ENCODE measurements at places on chromosomes 7 and 10.

DNA sequence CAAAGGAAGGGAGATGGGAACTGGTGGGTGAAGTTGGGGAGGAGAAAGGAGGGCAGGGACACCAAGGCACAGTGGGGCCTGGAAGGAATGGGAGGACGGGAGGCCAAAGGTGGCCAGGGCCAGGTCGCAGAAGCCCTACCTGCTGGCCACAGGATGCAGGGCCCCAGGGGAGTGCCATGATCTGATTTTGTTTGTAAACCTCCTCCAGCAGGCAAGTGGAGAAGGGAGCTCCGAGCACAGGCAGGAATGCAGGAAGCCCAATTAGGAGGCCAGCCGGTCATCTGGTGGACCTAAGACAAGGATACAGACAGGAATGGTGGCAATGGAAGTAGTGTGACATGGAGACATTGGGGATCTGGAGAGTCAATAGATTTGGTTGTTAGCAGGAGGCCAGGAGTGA lies 107.0 kb upstream of the ZMIZ1 start:
- no peak for DNase-seq

DNA sequence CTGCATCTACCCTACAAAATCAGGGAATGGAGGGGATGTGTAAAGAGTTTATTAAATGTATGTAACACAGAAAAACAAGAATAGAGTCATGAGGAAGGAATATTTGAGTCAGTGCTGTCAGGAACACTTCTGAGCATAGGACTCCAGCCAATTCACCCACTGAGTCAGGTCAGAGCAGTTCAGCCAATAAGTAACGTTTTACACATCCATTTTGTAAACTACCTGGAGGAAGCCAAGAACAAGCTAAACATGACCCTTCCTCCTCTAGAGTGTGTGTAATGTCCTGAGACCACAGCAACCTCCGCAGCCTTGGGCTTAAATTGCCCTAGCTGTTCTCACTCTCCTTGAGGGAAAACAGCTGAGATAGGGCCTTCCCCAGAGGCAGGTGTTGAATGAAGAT lies 691.5 kb upstream of the LRRN3 start:
- DNase-seq: no peak

DNA sequence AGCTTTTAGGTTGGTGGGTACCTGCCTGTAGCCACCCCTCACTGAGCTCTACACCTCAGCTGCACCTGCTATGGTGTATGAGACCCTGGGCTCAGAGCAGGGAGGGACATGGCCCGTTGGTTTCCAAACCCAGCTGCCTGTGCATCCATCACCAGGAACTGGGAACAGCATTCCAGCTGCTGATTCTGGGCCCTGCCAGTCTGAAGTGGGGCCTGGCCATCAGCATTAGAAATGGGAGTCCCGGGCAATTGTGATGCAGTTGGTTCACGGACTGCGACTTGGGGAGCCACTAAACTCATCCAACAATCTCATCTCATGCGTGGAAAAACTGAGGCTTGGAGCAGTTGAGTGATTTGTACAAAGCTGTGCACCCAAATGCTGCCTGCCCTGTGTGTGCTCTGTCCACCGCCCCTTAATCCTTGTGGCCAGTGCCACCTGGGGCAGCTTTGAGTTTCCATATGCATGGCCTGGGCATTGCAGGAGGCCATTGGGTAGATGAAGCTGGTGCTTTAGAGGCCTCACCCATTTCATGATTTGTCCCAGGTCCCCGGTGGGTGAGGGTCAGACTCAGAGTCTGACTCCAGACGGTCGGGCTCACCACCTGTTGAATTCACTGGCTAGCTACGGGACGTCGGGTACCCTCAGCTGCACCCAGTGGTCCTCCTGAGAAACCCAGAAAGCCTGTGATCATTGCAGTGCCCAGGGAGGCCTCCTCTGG lies 109.0 kb upstream of the SHH start:
- DNase-seq: no peak

GRCh38 chr10:122911889-122912484 lies 1.6 kb downstream of the FAM24A start:
- DNase-seq: no peak

DNA sequence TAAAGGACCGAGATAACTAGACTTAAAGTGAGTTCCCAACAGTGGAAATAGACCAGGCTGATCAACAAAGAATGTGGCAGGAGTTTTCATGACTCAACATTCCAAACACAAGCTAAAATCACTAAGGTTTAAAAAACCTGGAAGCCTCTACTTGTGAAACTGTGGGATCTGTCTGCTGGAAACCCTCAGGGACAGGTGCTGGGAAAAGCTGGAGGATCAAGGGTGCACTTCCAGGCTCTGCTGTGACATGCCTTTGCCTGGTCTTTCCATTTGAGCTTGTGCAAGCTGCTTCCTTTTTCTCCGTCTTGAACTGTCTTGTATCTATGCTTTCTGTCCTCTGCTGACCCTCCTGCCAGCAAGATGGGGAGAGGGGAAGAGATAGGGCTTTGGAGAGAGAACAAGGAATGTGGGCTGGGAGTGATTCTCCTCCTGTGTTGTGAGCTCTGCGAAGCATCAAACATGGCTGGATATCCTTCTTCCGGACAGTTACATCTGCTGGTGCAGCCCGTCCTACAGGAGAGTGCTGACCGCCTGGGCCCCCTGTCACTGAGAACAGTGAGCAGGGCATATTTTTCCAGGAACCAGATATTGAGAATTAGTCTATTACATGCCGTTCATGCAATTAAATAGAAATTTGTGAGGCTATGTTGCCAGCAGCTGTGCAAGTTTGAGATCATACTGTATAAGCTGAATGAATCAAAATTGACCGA lies 25.5 kb downstream of the ARHGAP22 start:
- DNase-seq: no peak

DNA sequence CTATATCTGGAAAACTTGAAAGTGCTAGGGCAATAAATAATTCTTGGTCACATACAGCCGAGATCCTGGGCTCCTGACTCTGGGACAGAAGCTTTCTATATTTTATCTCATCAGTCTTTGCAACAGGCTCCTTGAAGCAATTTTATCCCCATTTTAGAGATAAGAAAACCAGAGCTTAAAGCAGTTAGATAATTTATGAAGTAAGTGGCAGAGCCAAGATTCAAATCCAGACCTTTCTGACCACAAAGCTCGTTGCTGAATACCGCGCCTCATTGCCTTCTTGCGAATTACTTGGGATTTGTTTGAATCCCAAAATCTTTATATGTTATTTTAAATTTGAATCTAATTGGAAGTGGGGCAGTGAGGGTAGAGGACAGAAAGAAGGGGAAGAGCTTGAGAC lies 106.0 kb downstream of the TCF7L2 start:
- no peak for DNase-seq

DNA sequence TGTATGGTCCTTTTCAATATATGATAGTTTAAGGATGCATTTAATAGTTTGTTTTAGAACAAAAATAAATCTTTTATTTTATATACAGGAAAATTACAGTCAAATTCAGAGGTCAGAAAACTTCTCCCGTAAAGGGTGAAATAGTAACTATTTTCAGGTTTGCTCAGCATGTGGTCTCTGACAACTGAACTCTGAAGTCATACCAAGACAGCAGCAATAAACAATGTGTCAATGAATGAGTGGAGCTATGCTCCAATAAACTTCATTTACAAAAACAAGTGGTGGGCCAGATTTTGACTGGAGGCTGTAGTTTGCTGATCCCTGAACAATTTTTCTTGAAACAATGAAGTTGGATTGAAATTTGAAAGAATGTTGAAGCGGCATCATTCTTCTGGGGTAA lies 123.6 kb downstream of the ZNF248 start:
- no peak for DNase-seq

GRCh38 chr10:9814285-9814864 lies 1203.3 kb upstream of the CELF2 start:
- no peak for DNase-seq

DNA sequence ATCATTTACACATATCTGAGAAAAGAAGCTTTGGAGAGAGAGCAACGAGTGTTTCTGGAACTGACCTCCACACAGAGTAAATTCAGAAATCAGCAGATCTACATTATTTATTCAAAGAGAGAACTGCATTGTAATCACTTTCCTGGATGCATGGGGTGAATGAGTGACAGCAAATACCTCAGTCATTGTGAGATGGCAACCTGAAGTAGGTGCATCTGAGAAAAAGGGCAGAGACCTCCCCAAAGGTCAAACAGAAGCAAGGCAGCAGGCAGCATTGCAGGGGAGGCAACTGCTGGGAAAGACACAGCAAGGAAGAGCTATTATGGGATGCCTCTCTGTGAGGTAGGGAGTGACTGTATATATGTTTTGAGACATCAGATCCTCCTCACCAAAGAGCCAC lies 26.5 kb upstream of the SMIM30 start:
- DNase-seq: no peak

DNA sequence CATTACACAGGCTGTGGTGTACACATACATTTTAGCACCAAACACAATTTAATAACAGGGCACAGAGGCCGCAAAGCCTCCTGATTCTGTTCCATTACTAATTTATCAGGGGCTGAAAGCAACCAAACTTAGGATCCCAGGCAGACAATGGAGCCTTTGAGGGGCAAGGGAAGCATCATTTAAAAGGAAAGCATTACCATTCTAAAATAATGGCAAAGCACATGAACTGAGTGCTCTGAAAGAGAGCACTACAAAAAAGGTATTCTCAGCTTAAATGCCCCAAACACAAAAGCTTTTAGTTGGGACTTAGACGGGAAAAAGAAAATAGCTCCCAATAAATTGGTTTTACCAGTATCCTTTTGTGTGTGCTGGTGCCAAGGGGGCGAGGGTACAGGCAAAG lies 282.0 kb upstream of the ETV1 start:
- no peak for DNase-seq

GRCh38 chr10:68303849-68304412 lies 27.9 kb upstream of the HNRNPH3 start:
- no peak for DNase-seq

DNA sequence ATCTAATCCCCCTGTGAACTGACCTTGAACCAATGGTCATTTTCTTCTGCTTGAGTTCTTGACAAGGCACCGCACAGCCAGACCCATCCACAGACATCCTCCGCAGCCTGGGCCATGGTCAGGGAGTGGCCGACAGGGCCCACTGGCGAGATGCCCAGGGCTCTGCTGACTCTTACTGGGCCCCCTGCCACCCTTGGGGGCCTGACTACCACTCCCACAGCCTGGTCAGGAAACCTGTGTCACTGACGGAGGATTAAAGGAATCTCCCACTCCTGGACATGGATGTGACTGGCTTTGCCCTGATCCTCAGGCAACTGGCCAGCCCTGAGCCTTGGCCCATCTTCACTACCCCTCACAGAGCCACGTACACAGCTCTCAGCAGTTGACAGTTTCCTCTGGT lies 50.4 kb upstream of the ENO4 start:
- DNase-seq: no peak

GRCh38 chr10:6203331-6204062 lies 765 bp downstream of the PFKFB3 start:
- DNase-seq: peak; percentile 32

- DNase-seq: no peak
Measured at GRCh38 chr7:115477193-115477651, 553.3 kb downstream of the TFEC start.

- no peak for DNase-seq
Measured at GRCh38 chr10:43237128-43237527, 29.7 kb downstream of the RASGEF1A start.

DNA sequence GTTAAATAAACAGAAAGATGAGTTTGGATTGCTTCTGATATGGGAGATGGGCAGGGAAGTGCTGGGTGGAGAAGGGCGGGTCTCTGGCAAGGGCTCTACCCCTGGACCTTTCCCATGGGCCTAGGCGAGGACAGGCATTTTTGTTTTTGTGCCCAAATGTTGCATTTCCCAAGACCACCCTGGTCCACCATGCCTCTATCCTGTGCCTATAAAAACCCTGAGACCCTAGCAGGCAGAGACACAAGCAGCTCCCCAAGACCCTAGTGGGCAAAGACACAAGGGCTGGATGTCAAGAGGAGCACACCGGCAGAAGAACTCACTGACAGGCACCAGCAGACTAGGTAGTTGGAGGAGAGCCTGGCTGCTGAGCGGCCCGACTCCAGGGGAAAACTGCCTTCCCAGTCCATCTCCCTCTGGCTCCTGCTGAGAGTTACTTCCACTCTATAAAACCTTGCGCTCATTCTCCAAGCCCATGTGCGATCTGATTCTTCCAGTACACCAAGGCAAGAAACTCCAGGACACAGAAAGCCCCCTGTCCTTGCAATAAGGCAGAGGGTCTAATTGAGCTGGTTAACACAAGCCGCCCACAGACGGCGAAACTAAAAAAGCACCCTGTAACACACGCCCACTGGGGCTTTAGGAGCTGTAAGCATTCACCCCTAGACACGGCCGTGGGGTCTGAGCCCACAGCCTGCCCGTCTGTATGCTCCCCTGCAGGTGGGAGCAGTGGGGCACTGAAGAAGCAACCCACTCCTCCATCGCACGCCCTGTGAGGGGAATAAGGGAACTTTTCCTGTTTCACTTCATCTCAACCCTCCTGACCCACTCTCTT lies 291.4 kb downstream of the PTPRN2 start:
- DNase-seq: no peak

GRCh38 chr10:79244841-79245504 lies 102.3 kb upstream of the PPIF start:
- no peak for DNase-seq

DNA sequence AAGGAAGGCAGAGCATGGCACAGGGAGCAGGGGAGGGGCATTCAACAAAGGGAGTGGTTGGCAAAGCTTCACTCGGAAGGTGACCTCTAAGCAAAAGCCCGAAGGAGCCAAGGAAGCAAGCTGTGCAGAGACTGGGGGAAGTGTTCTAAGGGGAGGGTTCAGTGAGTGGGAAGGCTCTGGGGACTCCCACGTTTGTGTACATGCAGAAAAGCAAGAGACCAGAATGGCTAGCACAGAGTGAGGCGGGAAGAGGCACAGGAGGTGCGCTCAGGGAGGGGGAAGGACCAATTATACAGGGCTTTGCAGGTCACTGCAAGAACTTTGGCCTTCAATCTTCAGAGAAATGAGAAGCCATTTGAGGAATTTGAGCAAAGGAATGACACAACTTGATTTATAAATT lies 7.4 kb downstream of the ARHGAP21 start:
- no peak for DNase-seq

GRCh38 chr7:117762055-117762454 lies 111.2 kb downstream of the CTTNBP2 start:
- no peak for DNase-seq

- no peak for DNase-seq
Measured at GRCh38 chr7:45455662-45456061, 118.5 kb upstream of the ADCY1 start.
